ENCODE measurements at places on chromosomes 5 and 9.

DNA sequence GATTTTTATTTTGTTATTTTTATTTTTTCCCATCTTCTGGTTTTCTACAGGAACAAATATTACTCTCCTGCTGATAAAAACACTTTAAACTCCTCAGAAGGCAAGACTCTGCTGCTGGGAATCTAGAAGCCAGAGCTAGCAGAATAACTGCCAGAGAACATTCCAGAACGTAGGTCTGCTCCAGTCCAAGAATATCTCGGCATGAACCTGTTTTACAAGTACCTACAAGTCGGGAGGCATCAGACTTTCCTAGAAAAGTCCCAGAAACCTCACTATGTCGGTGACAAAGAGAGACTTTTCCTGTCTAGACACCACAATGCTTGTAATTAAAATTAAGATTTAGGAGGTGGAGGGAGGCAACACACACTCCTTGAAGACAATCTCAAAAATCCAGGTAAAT lies 41.4 kb downstream of the FABP6 start:
- no peak for DNase-seq

- no peak for DNase-seq
Measured at GRCh38 chr9:91451431-91452270, 28.0 kb upstream of the NFIL3 start.

- DNase-seq: no peak
Measured at GRCh38 chr5:137316346-137316736, 182.8 kb downstream of the SPOCK1 start.

DNA sequence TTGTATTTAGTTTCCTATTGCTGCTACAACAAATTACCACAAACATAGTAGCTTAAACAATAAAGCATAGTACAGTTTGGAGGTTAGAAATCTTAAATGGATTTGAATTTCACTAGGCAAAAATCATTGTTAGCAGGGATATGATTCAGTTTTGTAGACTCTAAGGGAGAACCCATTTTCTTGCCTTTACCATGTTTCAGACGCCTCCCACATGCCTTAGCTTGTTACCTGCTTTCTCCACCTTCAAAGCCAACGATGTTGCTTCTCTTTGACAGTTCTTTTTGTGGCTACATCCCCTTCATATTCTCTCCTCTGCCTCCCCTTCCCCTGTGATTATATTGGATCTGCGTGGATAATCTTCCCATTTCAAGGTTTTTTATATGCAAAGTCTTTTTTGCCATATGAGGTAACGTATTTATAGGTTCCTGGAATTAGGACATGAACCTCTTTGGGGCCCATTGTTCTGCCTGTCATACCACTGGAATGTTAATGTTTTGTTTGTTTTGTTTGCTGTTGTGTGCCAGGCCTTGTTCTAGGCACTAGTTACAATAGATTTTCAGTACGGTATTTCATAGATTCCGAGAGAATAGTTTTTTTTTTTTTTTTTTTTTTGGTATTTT lies 54.1 kb downstream of the UHRF2 start:
- DNase-seq: no peak

- no peak for DNase-seq
Measured at GRCh38 chr5:23825196-23825595, 317.8 kb downstream of the PRDM9 start.

DNA sequence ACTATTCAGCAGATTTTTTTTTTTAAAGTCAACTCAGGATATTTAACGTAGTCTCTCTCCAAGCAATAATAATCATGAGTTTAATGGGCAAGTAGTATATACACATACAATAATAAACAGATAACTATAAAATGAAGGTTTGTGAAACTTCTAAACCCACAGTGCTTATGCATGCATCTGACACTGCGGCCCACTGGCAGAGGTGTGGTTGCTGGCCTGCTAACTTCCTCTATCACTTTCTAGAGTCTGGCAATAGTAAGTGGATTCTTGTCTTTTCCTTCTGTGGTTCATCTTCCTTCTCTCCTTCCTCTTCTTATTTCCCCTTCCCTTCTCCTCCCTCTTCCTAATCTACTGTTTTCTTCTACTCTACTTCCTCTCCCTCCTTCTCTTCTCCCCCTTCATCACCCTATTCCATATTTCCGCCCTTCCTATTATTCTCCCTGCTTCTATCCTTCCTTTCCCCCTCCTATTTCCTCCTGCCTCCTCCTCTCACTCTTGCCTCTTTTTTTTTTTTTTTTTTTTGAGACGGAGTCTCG lies 18.6 kb upstream of the AGXT2 start:
- no peak for DNase-seq

All from LNCaP clone FGC (cell line).